ENCODE measurements at places on chromosomes 4 and X. TPM values are rescaled to one million over a fixed set of nuclear protein-coding genes. Genes with fewer than 3 reads are reported as not detected.

GRCh38 chr4:13171292-13172057, 312.7 kb downstream of the RAB28 start:
- no peak for DNase-seq

DNA sequence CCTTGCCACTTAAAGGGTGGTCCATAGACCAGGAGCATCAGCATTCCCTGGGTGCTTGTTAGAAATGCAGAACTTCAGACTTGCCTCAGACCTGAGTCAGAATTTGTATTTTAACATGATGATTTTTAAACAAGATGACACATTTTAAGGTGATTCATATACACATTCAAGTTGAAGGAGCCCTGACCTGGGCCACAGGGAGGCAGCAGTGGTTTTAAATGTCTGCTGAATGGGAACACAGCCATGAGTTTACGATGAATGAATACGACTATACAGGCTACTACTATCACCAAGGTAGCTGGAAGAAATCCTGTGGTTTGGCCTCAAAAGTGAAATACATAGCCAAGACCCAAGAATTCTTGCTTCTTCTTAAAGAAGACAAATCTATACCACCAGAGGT, 2.9 kb downstream of the HDAC8 start:
- no peak for DNase-seq

DNA sequence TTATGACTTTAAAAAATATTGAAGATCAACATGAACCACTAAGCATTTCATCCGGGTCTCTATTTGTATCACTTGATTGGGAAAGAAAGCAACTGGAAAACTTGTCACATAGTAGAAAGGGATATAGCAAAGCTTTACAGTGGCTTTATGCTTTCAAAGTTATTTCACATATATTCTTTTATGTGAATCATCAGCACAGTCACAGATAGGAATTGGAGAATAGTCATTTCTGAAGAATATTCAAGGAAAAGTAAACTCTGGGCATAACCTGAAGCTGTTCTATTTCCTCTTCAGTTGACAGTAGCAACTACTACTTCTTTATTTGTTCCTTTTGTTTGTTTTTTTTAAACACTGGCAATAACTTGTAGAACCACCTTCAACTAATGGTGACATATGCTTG, 50.5 kb downstream of the MND1 start:
- no peak for DNase-seq

- no peak for DNase-seq
Observed at GRCh38 chrX:40694802-40695201, 40.5 kb downstream of the MED14 start.

- no peak for DNase-seq
Observed at GRCh38 chrX:77347572-77347971, 99.6 kb upstream of the FGF16 start.

- no peak for DNase-seq
Observed at GRCh38 chrX:16202943-16203342, 35.7 kb downstream of the MAGEB17 start.

GRCh38 chr4:52889354-52889753, 27.2 kb downstream of the RASL11B start:
- DNase-seq: no peak

- no peak for DNase-seq
Observed at GRCh38 chr4:175369087-175369486, 443.0 kb downstream of the GPM6A start.

CDX4 gene
- not detected for total RNA-seq

ZFP92 gene
- total RNA-seq: 3.3 TPM

OCIAD2 gene
- total RNA-seq: 34.3 TPM

GSPT2 gene
- total RNA-seq: 8.5 TPM

RAB33A gene
- 4.4 TPM for total RNA-seq

BGN gene
- not detected for total RNA-seq

CDS1 gene
- total RNA-seq: not detected
